ENCODE measurements at places on chromosomes 3 and 15. TPM values are rescaled to one million over a fixed set of nuclear protein-coding genes. Genes with fewer than 3 reads are reported as not detected.

DNA sequence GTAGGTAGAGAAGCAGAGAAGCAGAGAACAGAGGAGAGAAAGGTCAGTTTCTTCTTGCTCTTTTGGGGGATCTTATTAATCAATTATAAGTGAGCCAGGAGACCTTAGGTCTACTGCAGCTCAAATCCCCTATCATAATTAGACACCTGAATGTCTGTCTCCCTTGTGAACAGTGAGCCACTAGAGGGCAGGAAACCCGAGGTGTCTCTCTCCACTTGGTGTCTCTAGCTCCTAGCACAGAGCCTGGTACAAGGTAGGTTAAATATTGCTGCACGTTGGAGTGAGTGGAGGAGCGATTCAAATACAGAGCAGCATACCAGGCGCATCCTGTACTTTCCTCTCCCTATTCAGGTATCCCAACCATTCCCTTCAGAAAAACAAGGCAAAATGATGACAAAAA is 2.0 kb upstream of the ST8SIA2 start:
- peak; percentile 32 for DNase-seq

DNA sequence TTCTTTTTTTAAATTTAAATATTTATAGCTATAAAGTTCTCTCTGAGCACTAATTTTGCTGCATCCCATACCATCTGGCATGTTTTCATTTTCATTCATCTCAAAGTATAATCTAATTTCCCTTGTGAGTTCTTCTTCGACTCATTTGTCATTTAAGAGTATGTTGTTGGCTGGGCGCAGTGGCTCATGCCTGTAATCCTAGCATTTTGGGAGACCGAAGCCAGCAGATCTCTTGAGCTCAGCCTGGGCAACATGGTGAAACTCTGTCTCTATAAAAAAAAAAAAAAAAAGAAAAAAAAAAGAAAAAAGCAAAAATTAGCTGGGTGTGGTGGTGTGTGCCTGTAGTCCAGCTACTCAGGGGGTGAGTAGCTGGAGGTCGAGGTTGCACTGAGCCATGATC is 34.8 kb downstream of the MAP1A start:
- DNase-seq, result no peak

DNA sequence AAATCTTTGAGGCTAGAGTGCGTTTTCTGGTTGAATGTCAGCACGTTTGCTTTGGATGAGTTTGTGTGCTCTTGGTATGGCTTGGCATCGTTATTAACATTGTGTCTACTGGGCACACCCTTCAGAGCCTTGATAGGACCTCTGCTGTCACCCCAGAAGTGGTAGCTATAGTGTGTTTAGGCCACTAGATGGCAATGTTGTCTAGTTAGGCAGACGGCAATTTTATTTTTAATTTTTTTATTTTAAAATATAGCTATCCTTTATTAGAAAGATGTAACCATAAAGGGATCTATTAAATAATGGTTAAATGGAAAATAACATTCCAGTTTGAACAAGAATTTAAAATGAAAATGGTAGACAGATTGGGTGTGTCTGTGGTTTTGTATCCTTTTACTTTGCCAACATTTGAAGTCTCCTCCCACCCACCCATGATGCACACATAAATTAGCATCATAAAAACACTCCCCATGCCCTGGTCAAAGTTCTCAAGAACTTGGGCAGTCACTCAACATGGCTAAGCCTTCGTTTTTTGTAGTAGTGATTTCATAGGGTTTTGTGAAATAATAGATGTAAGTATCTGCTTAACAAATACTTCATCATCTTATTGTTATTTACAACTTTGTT is 200.7 kb downstream of the KCNH8 start:
- DNase-seq, result no peak

GRCh38 chr3:188272481-188273372 is 118.8 kb downstream of the LPP start:
- peak; percentile 96 for DNase-seq

- DNase-seq, result no peak
These were observed 126.9 kb upstream of the HES1 start for GRCh38 chr3:194009019-194009418.

The PSTPIP1 gene
- 0.38 TPM for total RNA-seq

The RLBP1 gene
- not detected for total RNA-seq

The C3orf85 gene
- not detected for total RNA-seq

The KY gene
- total RNA-seq, result 0.16 TPM

The TARS3 gene
- 8.9 TPM for total RNA-seq

The GOLGA6L7 gene
- total RNA-seq, result not detected

The SEMA3G gene
- not detected for total RNA-seq
